ENCODE measurements at places on chromosomes 6 and 20.

- DNase-seq = peak; percentile 54
These were observed 278.3 kb upstream of the PLCB4 start for GRCh38 chr20:8790442-8791074.

GRCh38 chr6:106220485-106220884 lies 105.1 kb downstream of the ATG5 start:
- DNase-seq = no peak

- DNase-seq = no peak
These were observed 267.7 kb upstream of the RNF24 start for GRCh38 chr20:4283016-4283415.

- no peak for DNase-seq
These were observed 57.6 kb downstream of the PLCB4 start for GRCh38 chr20:9126527-9126926.

DNA sequence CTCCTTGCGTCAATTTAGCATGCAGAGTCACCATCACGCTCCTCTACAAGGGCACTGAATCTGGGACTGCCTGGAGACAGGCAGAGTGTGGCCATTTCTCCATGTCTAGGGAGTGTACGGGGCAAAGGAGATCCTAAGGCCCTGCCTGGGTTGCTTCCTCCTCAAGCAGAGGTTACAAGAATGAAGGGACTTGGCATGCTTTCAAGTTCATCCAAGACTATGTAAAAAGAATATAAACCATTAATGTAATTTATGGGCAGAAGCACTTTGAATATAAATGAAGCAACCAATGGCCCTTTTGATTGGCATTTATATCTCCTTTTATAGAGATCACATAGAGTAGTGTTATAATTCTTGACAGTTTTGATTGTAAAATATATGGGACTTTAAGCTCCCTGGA lies 137.5 kb downstream of the BTBD3 start:
- no peak for DNase-seq

DNA sequence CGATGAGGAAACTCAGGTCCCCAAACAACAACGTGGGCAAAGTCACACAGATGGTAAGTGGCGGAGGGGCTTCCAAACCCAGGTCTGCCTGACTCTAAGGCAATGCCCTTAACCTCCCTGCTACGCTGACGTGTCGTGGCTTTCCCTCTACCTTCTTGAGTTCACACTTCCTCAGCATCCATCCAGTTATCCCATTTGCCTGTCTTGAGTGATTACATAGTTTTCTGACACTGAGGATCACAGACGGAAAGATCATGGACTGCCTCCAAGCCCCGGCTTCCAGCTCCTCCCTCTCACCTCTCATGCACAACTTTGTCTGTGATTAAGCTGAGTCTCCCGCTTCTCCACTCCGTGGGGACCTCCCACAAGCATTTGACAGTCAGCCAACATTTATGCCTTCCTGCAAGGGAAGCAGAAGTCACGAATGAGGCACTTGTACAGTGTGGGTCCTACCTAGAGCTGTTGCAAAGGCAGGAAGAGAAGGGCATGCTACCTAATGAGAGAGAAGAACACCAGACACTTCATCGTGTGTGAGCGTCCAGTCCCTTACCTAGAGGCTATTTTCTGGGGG lies 33.8 kb downstream of the TBC1D7 start:
- DNase-seq = no peak

GRCh38 chr6:13355999-13356785 lies 27.9 kb upstream of the TBC1D7 start:
- no peak for DNase-seq

DNA sequence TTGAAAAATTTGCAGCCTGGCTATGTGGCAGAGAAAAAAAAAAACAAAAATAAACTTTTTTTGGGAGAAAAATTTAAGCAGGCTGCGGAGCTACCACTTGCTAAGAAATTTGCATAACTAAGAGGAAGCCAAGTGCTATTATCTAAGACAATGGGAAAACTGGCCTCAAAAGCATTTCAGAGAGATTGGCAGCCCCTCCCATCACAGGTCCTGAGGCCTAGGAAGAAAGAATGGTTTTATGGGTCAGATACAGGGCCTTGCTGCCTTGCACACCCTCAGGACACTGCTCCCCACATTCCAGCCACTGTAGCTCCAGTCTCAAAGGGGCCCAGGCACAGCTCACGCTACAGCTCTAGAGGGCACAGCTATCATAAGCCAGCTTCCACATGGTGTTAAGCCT lies 777.9 kb downstream of the TENT5A start:
- no peak for DNase-seq

- no peak for DNase-seq
These were observed 149.1 kb downstream of the RIMS1 start for GRCh38 chr6:72035486-72035885.

- DNase-seq = no peak
These were observed 20.7 kb downstream of the CRYBG1 start for GRCh38 chr6:106381223-106381622.

- no peak for DNase-seq
These were observed 15.0 kb upstream of the MRAP2 start for GRCh38 chr6:84018453-84019061.

GRCh38 chr20:41697861-41698559 lies 79.8 kb upstream of the CHD6 start:
- DNase-seq = no peak

DNA sequence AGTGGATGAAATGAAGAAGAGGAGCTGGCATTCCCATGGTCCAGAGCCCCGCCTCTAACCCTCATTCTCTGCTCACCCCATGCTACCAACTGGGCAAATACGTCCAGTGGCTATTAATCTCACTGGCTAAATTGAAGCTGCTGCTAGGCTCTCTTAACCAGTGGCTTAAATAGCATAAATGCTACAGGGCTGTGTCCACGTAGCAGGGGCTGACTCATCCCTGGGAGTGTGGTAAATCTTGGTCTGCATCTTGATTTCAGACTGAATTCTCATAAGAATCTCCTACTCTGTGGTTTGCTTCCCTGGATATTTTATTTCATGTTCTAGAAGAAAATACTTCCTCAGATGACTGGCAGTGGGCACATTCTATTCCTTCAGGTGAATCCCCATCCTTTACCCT lies 193.1 kb upstream of the ARG1 start:
- no peak for DNase-seq

GRCh38 chr6:158068893-158069799 lies 87.5 kb downstream of the SYNJ2 start:
- no peak for DNase-seq

- DNase-seq = no peak
These were observed 515.7 kb downstream of the NKAIN2 start for GRCh38 chr6:124319410-124319809.

DNA sequence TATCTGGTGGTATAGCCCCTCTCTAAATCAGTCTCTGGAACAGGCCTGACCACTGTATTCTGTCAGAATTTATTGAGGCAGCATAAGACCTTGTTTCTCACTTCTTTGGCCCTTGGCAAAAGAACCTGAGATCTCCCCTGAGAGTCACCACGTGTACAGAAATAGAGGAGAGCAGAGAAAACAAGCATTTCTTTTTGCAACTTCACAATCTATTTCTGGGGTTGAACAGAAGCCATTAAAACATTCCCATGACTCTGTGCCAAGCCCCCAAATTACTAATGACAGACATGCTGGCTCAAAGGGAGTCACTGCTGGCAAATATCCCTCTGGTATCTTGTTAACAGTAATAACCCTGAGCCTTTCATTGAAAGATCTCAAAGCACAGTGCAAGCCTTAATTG lies 395.3 kb downstream of the MAFB start:
- no peak for DNase-seq

- no peak for DNase-seq
These were observed 28.4 kb downstream of the PRDM1 start for GRCh38 chr6:106114492-106114891.

DNA sequence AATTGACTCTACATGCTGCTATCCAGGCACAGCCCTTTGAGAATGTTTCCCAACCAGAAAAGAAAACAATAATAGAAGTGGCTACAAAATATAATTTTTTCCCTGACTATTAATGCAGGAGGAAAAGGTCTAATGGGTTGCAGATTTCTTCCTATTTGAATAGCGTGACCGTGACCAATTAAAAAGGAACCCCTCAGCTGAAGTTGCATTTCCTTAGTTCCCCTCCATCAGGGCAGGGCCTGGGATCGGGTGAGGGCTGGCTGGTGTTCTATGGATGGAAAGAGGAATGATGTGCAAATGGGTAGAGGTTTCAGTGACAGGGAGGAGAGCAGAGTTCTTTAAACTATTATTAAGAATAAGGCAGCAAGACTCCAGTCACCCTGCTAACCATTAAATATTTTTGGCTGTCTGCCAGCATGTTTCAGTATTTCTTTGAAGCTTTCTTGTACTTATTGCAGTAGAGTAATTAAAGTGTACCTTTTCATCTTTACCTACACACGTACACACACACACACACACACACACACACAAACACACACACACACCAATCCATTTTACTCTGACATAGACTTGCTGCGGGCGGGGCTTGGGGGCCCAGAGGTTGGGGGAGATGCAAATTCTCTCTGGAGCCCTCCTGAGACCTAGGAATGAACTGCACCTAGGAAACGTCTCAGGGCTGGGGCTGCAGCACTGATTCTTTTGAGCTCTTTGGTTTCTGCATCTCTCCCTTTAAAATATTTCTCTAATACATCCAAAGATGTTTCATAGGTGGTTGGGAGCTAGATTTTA lies 154.8 kb upstream of the SLC35B3 start:
- DNase-seq = no peak

GRCh38 chr6:73581293-73581692 lies 60.5 kb upstream of the EEF1A1 start:
- DNase-seq = no peak

DNA sequence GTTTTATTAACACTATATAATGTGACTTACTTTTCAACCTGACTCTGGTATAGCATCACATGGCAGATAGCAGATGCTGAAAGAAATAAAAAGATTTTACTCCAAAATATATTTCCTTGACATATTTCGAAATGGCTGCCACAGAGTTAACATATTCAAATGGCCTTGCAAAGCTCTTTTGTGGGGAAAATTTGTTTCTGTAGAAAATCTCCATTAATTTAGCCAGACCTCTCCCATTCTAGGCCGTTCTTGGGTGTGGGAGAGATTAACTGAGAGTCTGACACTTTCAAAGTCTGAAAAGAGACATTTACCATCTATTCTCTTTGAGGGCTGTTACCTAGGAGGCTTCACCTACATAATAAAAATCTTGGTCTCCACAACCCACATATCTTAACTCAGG lies 217.2 kb downstream of the OTOR start:
- DNase-seq = no peak

GRCh38 chr20:44891826-44892225 lies 6.3 kb downstream of the YWHAB start:
- no peak for DNase-seq

DNA sequence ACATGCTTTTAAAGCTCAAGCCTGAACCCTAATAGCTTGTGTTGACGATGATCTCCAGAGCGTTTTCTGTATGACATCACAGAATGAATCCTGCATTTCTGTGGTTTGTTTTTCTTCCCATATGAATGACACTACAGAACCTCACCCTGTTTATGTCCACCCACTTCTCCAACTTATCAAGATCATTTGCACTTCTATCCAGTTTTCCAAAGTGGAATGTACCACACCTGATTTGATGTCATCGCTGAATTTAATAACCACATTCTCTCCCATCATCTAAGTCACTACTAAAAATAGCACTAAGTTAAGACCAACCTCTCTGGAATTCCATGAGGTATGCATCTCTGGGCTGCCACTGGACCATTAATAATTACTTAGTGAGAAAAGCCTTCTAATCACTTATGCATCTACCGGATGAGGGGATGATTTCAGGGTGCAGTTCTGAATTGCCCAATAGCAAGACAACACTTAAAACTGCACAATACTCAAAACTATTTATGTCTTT lies 33.3 kb upstream of the CITED2 start:
- DNase-seq = no peak

GRCh38 chr20:13913131-13913530 lies 77.3 kb downstream of the SEL1L2 start:
- DNase-seq = no peak

DNA sequence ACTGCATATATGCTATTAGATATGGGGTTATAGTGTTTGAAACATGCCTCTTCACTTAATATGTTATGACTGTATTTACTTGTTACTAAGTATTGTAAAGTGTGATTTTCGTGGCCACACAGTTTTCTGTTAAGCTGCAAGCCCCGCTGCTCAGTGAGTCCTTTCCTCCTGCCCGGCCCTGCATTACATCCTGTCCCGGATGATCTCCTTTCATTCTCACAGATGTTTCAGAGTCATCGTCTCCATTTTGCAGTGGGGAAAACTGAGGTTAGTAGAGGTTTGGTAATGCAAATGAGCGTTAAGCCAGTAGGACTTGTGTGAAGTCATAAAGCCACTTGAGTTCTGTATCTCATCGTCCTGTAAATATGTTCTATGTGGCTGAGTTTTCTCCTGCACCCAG lies 155.5 kb downstream of the CFAP61 start:
- no peak for DNase-seq

DNA sequence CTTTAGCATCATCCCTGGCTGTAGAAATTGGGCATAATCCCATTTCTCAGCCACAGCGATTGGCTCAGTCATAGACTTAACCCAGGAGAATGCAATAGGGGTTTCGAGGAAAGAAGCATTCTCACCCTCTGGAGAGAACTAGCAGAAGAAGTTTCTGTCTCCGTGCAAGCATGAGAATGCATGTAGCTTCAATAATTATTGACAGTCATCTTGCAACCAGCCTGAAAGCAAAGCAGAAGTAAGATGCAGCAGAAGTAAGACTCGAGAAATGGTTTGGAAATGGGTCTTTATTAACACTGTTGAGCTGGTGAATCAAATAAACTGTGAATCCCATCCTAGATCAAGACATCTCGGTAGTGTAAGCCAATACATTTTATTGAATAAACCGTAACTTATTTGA lies 828.8 kb upstream of the GJE1 start:
- no peak for DNase-seq

- no peak for DNase-seq
These were observed 12.0 kb upstream of the CCDC170 start for GRCh38 chr6:151481786-151482185.
